ENCODE measurements at places on chromosomes 2 and 18.

- no peak for DNase-seq
Observed at GRCh38 chr2:111145951-111146350, 25.2 kb downstream of the BCL2L11 start.

DNA sequence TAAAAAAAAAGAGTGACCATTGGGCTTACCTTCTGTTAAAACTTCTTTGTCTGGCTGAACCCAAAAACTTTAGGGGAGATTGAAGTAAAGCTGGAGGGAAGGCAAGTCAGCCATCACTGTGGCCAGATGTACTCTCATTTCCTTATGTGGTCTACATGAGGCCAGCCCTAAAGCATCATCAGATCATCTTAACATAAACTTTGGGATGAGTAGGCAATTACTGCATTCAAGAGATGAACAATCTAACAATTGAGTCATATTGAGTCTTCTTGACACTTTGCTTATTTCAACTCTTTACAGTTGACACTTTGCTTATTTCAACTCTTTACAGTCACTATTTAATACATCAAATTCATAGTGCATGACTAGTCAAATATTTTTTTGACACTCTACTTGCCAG lies 155.6 kb downstream of the QPCT start:
- DNase-seq = no peak

- no peak for DNase-seq
Observed at GRCh38 chr2:151570191-151570590, 160.5 kb downstream of the RIF1 start.

GRCh38 chr18:62506495-62507143 lies 16.2 kb upstream of the ZCCHC2 start:
- no peak for DNase-seq

- DNase-seq = no peak
Observed at GRCh38 chr2:62369541-62370202, 136.3 kb downstream of the TMEM17 start.

DNA sequence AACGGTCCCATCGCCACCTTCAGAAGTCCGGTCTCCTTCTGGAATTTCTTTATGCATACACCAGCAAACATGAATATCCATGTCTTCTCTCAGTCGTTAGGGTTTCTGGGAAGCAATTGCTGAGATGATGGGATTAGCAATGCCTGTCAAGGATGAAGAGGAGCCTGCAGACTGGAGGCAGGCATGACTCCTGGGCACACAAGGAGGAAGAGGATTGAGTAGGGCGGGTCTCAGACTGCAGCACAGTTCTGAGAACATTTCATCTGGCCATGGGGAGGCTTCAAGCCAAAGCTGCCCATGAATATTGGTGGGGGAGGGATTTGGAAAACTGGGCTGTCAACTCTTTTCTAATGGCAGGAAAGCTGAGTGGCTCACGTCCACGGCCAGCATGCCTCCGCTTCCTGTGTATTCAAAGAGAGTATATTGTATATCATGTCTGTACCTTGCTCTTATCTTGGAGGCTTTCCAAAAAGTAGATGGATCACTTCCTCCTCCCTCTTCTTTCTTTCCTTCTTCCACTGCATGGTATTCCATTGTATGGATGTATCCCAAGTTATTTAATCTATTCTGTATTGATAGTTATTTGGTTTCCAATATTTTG lies 24.5 kb downstream of the MC2R start:
- no peak for DNase-seq

DNA sequence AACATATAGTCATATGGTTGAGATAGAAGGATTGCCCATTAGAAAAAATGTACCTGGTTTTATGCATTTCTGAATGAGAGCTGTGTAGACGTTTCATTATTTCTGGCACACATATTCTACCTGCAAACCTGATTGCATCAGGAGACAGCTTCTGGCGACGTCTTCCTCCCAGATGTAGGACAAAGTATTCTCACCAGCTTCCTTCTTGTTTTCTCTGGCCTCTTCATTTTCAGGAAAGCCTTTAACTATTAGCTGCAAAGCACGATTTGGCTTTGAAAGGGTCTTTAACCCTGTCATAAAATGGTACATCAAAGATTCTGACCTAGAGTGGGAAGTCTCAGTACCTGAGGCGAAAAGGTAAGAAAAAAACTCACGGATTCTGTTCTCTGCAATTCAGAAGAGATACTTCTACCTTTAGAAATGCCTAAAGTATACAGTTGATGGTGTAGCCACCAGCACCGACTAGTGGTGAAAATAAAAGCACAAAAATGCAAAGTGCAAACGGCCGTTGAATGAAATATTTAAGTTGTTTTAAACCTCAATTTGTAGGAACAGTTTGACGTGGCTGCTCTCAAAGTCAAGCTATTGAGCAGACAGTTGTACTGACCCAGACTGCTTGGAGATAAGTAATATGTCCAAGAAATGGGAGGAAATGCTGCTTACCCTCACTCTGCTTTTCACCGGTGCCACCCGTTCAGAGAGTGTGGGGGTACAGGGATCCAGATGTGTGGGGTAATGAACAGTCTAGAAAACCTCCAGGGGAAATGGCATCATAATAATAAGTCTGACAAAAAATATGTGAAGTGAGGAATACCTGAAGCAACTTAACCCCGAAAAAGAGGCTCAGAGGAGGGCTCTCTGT lies 20.2 kb downstream of the IL18RAP start:
- DNase-seq = no peak
